ENCODE measurements at places on chromosomes 2 and 18.

GRCh38 chr18:68940754-68941153, 142.9 kb downstream of the CCDC102B start:
- DNase-seq, result no peak

DNA sequence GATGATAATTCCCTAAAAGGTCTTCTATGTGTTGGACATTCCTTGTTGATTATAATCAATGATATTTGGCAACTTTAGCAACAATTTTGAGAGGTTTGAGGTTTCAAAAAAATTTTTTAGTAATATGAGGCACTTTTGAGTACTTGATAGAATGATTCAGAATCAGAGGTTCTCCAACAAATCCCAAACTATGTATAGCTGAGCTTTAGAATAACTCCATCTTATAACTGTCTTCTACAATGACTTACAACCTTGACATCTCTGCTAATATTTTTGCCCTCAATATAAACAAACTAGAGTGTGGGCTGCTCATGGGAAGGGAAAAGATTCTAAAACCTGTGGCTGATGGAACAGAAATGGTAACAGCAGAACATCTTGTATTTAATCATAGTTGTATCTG, 21.5 kb upstream of the SERPINB7 start:
- no peak for DNase-seq

DNA sequence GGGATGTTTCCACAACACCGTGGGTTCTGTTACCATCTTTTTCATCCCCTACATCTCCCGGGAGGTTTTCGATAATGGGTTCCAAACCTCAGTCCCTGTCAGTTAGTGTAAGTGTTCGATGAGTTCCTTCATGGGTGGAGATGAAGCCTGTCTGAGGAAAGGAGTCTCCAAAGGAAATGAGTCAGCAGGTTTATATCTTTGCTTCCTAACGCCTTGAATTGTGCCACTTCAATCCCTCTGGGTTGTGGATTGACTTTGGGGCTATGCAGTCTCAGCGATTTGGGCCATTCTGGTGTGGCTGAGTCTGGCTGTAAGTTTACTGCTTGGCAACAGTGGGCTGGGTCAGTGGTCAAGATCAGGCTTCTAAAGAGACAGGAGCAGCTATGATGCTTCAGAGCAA, 1.2 kb downstream of the SERPINB5 start:
- DNase-seq, result no peak

- DNase-seq, result no peak
Observed at GRCh38 chr18:30679285-30679930, 363.1 kb downstream of the DSC3 start.

DNA sequence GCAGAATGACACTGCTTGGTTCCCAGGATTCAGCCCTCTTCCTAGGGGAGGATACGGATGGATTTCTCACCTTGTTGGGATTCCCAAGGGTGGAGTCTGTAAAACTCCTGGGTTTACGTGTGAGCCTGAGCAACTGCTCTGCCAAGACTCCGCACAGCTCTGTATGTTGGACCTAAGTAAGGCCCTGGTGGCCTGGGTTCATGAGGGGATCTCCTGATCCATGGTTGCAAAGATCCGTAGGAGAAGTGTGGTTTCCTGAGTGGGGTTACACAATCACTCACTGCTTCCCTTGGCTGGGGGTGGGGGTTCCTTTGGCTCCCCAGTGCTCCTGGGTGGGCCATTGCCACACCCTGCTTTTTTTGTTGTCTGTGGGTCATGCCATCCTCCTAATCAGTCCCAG, 37.7 kb downstream of the ANKRD12 start:
- no peak for DNase-seq

DNA sequence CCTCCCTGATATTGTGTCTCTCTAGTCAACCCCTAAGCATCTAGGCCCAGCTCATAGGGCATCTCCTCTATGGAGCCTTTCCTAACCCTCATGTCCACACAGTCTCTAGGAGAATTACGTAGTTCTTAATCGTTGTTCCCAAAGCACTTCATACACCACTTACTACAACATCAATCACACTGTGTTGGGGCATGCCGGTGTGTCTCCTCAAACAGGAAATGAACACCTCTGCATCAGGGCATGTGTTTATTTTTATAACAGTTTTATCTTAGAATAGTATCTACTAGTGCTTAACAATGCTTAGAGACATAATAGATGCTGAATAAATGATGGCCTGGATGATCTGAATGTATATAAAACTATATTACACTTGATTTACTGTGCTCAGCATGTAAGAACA, 19.7 kb downstream of the CYP1B1 start:
- DNase-seq, result no peak

DNA sequence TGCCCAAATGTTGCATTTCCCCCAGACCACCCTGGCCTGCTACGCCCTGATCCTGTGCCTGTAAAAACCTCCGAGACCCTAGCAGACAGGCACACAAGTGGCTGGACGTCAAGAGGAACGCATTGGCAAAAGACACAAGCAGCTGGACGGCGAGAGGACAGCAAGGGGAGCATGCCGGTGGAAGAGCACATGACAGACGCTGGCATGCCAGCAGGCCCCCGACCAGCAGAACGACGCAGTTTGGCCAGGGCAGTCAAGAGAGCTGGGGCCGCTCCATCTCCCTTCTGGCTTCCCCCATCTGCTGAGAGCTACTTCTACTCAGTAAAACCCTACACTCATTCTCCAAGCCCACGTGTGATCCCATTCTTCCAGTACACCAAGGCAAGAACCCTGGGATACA, 42.1 kb downstream of the SAP130 start:
- no peak for DNase-seq

All from keratinocyte (primary cell).